ENCODE measurements at places on chromosomes 6 and 20.

- no peak for DNase-seq
Observed at GRCh38 chr20:20614391-20614790, 98.1 kb downstream of the RALGAPA2 start.

DNA sequence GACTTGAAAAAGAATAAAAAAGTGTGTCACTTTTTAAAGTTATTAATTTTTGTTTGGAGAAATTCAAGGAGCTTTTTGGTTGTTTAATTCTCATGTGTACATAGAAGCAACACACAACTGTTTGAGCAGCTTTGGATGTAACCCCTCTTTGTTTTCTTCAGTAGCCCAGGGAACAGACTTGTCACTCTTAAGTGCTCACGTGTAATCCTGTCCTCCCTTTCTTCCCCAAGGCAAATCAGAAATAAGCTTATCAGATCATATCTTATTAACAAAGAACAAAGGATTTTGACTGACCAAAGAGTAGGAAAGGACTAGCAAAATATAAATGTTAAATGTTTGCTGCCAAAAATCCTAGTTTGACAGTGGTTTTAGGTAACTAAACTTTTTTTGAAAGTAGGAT, 7.3 kb upstream of the FLRT3 start:
- DNase-seq: no peak

GRCh38 chr6:79313254-79313653, 78.8 kb upstream of the HMGN3 start:
- no peak for DNase-seq

DNA sequence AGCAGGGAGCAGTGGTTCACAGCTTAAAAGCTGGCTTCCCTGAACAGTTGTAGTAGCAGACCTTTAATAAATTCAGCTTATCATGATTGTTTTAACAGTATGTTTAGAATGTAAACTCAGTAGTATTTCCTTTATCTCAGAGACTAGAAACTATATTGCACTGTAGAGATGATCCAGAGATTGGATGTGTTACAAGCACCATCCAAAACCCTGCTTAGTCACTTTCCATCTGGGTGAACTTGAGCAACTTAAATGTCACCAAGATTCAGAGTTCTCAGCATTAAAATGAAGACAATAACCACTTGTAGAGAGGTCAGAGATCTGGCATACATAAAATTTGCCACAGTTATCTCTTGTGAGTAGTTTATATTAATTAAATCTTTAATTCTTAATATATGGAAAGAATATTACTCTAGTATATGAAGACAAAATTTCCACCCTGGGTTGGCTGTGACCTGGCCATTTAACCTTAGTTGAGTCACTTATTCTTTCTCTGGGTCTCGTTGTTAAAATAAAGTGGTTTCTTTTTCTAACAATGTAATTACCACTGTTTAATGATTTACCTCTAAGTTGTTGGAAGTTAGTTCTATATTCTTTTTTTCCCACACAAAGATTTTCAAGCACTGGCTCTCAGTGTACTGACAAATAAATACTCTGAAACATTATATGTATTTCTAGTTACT, 239.2 kb upstream of the FKBP1C start:
- DNase-seq: no peak

DNA sequence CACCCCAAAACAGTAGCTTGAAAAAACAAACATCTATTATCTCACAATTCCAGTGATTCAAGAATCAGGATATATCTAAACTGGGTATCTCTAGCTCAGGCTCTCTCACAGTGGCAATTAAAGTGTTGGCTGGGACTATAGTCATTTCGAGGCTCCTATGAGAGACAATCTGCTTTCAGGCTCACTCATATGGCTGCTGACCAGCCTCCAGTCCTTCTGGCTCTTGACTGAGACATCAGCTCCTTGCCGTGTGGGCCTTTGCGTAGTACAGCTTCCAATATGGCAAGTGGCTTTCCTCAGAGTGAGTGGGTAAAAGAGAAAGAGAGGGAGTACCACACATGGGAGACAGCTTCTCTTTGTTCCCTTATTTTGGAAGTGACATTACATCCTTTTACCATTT, 327.2 kb downstream of the CENPW start:
- no peak for DNase-seq

DNA sequence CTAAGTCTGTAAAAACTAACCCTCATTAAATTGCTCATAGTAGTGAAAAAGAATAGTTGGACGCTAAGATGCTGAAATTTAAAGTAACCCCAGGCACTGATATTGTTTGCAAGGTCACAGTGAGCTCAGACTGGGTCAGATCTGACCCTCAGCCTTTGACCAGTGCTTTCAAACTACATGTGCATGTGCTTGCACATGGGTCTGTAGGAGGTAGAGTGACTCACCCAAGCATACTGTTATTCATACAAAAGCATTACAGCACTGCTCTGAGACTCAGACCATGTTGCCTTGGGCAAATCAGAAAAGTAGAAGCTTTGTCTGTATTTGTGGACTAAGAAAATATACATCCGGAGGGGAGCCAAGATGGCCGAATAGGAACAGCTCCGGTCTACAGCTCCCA, 326.4 kb upstream of the MARCKS start:
- no peak for DNase-seq

- no peak for DNase-seq
Observed at GRCh38 chr6:38871741-38872568, 156.8 kb downstream of the DNAH8 start.

DNA sequence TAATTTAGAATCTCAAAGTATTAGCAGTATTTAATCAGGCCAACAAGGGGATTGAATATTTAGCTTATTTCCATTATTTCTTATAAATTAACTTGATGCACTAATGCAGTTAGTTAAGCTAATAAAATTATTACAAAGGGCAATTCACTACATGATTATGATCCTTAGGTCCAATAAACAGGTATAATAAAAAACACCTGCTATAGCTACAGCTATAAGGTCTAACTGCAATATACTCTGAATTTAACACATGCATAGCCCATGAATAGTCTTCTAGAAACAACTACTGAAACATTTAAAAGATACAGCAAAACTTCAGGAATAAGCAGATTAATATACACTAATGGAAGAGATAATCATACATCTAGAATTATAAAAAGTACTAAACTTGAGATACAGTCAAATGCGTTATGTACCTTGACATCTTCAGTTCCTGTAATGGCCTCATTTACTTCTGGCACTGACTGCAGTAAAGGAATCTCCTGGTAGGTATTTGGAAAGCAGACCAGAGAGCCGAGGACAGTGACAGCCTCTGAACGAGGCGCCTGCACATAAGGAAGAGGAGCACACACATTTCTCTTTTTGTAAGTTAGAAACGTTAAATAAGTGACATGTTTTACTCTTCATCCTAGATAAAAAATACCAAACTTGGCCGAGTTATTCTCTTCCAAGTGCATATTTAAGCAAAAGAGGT, 168.5 kb downstream of the INSM1 start:
- no peak for DNase-seq

GRCh38 chr20:11084508-11084907, 410.7 kb upstream of the JAG1 start:
- no peak for DNase-seq

- DNase-seq: no peak
Observed at GRCh38 chr6:168216751-168217191, 102.8 kb downstream of the DACT2 start.

DNA sequence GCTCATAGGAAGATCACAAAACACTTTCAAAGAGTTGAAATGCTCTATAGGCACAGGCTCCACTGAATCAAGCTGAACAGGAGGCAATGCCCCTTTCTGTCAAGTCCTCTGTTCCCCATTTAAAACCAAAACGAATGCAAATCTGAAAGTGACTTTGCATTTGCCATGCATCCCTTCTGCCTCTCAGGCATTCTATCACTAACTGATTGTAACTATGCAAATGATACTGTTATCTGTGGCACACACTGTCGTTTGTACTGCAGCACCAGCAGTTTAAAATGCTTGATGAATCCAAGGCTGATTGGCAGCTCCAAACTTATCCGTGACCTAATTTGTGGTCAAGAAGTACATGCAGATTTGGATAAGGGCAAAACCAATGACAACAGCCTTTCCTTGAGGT, 1067.5 kb upstream of the MAP3K7 start:
- DNase-seq: no peak

DNA sequence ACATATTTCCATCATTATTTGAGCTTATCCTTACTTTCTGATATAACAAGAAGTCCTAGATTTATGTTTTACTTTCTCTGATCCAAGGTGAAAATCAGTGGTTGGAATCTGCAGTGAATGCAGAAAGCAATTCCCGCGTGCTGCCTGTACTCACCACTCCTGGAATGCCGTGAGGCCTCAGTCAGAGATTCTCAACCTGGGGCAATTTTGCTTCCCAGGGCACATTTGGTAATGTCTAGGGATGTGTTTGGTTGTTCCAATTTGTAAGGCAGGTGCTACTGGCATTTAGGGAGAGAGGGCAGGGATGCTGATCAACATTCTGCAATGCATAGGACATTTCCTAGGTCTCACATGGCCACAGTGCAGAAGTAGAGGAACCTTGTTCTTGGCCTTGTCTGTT, 23.9 kb downstream of the CST4 start:
- no peak for DNase-seq

- no peak for DNase-seq
Observed at GRCh38 chr6:147700436-147701209, 192.1 kb downstream of the SAMD5 start.

DNA sequence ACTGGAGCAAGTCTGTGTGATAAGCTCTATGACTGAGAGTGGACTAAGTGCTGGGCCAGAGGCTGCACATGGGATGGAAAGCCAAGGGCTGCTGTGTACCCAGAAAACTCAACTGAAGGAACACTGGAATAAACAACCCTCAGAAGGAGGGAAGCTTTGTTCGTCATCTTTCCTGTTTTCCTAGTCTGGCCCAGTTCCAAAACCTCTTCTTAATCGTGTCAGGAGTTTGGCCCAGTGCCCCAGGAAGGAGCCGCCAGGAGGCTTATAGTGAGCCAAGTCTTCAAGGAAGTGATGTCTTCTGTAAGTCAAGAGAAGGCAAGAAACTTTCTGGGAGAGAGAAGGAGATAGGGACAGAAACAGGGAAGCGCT, 23.3 kb upstream of the TOP1 start:
- DNase-seq: peak; percentile 83

DNA sequence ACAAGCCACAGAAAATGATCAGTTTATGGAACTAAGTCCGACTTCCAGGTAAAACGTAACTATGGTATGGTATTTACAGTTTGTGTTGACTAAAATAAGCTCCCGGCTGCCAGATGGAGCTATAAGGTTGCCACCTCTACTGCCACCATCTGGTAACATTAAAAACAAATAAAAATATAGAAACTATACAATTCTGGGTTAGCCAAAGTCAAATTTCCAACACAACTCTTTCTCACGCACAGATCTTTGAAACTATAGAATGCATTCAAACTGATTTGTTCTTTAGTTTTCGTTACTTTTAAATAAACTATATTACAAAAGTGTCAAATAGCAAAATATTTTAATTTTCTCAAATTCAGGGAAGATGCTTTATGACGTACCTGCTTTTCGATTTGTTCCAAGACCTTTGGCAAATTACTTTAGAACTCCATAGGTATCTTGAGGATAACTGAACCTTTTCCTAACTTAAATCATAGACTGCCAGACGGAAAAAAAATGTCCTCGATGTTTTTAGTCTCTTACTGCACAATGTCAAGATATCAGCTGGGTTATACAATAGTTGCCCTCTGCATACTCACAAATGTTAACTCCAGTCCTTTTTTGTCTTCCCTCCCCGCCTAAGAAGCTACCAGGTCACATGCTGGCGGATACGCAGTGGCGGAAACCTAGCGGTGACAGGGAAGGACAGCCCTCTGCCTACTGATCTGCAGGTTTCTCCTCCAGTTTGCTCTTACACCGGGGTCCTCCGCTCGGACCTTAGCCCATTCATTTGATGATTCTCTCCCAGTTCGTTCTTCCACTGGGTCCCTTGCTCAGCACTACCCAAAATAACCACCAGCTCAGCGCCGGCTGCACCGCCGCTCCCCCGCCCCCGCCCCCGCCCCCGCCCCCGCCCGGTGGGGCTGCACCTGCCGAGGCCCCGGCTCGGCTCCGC, 888 bp downstream of the SLC17A5 start:
- peak; percentile 42 for DNase-seq

DNA sequence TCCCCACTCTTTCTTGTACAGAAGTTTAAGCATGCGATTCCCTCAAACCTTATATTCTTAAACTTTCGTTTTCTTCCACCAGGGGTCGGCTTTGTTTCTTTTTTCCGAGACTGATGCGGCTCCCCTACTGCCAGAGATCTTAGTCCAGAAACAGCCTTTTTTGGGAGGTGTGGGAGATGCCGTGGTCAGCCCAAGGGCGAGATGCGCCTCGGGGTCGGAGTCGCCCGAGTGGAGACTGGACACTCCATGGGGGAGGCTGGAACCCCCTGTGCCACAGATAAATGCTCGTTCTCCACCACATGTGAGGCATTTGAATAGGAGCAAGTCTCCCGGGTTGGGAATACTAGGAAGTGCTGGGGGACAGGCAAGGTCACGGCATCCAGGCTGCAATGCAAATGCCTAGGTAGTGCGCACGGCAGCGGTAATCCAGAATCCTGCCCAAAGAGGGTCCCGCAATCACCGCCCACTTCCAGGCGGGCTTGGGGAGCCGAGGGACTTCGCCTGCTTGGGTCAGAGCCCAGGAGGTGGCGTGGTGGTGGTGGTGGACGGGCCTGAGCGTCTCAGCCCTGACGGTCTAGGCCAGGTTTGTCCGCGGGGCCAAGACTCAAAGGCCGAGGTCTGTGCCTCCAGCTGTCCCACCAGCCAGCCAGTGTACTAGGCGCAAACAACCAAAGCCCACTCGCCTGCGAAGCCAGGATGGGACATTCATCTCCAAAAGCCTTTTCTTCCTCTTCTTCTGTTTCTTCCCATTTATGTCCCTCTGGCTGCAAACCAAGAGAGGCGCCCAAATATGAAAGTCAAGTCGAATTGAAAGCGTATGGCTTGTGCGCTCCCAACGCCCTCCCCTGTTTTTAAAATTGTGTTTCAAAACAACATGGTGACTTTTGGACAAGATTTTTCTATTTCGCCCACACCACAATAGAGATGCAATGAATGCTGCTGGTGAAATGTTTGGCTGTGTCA, 39.3 kb upstream of the OSTM1 start:
- no peak for DNase-seq

DNA sequence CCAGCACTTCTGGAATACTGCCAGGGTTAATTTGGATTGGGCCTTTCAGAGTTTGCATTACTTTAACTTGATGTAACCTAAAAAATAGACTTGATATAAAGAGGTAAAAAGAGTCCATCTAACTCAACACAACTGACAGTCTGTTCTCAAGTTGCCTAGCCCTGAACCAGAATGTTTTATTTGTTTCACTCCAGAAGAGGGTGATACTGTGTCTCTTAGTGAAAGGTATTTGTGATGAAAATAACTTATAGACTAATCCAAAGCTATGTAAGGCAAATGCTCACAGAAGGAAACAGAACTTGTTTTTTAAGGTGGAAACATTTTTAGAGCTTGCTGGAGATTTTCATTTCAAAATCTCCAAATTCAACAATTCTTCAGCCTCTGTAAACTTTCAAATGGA, 469.1 kb upstream of the RUNX2 start:
- DNase-seq: no peak

- DNase-seq: peak; percentile 33
Observed at GRCh38 chr6:138485005-138485545, 14.2 kb downstream of the NHSL1 start.

- no peak for DNase-seq
Observed at GRCh38 chr6:21078497-21078896, 515.1 kb upstream of the SOX4 start.

GRCh38 chr6:137659871-137660270, 165.7 kb upstream of the OLIG3 start:
- no peak for DNase-seq

- no peak for DNase-seq
Observed at GRCh38 chr20:51127713-51128112, 104.8 kb upstream of the KCNG1 start.

- no peak for DNase-seq
Observed at GRCh38 chr6:150395388-150396009, 26.7 kb downstream of the IYD start.

Measured in right lung (tissue), 10 donors.